Right cardiac atrium (tissue), 5 donors: ENCODE measurements at places on chromosomes 3 and 15. TPM values are rescaled to one million over a fixed set of nuclear protein-coding genes. Genes with fewer than 3 reads are reported as not detected.

- DNase-seq, result no peak
Observed at GRCh38 chr3:56915966-56916586, 114.3 kb upstream of the ARHGEF3 start.

GRCh38 chr3:46968783-46969428 is 7.6 kb downstream of the CCDC12 start:
- peak; percentile 36 for DNase-seq

DNA sequence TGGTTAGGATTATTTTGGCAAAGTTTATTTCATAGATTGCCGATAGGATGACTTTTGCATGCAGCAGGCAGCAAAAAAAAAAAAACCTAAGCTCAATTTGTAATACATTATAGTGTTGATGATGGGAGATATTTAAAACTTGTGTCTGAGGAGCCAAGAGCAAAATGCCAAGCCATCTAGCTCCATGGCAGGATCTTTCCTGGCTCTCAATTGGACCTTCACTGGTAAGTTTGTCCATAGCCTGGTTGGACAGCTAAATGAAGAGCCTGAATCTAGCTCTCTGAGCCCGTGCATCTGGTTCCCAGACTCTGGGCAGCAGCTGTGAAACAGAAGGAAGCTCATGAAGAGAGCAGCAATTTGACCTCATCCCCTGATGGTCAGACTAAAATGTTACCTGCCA is 17.5 kb downstream of the STAC start:
- no peak for DNase-seq

Gene RTP4
- 1.9 TPM for total RNA-seq

GRCh38 chr3:125062904-125063618 is 7.3 kb upstream of the HEG1 start:
- peak; percentile 75 for DNase-seq

DNA sequence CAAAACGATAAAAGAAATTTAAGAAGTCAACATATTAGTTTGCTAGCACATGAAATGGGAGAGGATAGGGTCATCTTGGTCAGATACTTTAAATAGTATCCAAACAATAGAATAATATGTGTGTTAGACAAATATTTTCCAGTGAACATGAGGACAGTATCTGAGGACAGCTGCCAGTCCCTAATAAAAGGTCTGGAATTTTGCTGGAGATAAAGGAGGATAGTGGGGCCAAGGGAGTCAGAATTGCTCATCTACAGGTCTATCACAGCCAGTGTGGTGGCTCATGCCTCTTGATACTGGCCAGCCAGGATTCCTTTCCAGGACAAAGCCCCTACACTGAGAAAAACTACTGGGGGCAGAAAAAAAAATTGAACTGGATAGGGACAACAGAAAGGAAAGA is 74.0 kb downstream of the HERC1 start:
- no peak for DNase-seq

Gene AADACL2
- total RNA-seq, result not detected

GRCh38 chr3:165954171-165954570 is 116.9 kb upstream of the BCHE start:
- DNase-seq, result no peak

GRCh38 chr3:137978328-137978727 is 31.6 kb upstream of the CLDN18 start:
- DNase-seq, result no peak

Gene DAPK2
- total RNA-seq, result 92.7 TPM

DNA sequence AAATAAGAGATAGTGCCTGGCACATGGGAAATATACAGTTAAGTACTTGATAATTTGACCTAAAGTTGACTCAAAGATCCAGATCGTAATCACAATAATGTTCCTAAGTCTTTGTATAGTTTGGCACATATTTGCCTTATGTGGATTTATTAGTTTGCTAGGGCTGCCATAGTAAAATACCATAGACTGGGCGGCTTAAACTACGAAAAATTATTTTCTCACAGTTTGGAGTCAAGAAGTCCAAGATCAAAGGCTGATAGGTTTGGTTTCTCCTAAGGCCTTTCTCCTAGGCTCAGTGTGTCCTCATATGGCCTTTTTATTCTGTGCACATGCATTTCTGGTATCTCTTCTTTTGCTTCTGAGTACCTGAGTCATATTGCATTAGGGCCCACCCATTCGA is 453.7 kb downstream of the NAALADL2 start:
- no peak for DNase-seq

DNA sequence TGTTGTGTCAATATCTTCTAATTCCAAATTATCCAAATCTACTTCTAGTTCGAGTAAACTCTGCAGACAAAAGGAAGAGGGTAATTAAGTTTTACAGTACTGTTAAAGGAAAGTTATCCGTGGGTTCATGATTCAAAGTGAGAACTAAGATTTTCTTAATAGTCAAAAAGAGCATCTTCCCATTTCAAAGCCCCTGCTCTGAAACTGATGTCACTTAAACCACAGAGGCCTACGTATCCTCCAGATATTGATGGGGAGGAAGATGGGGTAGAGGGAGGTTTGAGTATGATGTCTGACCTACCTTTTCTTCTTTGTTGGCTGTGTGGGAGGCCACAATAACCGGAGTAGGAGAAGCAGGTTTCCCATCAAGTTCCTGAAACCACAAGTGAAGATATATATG is 14.1 kb downstream of the MRPS22 start:
- DNase-seq, result no peak

Gene SLC22A13
- 0.18 TPM for total RNA-seq

GRCh38 chr15:50968353-50968752 is 59.9 kb downstream of the AP4E1 start:
- DNase-seq, result no peak

Gene BLM
- 8.1 TPM for total RNA-seq

GRCh38 chr15:101042320-101042719 is 123.2 kb downstream of the LRRK1 start:
- no peak for DNase-seq

Gene TGM5
- total RNA-seq, result not detected

GRCh38 chr3:22536541-22536940 is 666.6 kb upstream of the UBE2E2 start:
- no peak for DNase-seq

DNA sequence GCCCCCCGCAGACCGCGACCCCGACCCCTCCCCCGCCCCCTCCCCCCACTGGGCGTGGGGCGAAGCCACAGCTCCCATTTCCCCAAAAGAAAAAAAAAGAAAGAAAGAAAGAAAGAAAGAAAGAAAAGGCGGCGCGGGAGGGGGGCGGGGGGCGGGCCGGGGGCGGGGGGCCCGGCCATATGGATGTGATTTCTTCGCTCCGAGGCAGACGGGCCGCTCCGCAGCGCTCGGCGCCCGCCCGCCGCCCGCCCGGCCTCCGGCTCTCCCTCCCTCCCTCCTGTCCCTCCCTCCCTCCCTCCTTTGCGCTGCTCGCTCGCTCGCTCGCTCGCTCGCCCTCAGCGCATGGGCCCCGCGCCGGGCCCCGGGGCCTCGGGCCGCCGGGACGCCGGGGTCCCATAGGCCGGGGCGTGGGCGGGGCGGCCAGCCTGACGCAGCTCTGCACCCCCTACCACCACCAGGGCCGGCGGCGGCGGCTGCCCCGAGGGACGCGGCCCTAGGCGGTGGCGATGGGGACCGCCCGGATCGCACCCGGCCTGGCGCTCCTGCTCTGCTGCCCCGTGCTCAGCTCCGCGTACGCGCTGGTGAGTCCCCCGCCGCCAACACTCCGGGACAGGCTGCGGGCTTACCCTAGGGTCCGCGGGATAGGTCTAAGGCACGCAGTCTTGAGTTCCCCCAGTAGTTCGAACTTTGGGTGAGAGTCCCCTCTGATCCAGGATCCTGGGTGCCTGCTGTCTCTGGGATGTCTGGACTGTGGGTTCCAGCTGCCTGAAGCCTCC is 5.7 kb downstream of the PTH1R start:
- no peak for DNase-seq

DNA sequence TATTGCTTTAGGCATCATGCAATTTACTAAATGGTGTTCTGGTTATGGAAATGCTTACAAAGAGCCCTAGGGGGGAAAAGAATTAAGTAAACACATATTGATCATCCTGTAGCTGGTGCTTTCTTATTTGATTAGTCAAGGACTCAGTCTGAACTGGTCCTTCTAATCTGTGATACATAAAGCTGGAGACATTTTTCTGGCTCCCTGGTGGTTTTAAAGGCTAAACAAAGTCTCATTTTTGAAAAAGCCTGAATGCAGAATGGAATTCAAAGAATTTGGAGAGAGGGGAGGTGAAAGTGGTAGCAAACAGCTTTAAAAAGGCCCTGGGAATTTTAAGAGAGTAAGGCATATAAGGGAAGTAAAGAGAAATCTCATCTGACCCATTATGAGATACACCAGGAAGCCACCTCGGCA is 149.7 kb downstream of the RBMS3 start:
- no peak for DNase-seq

Gene TFDP2
- total RNA-seq, result 46.8 TPM

Gene P2RY1
- 7.6 TPM for total RNA-seq

DNA sequence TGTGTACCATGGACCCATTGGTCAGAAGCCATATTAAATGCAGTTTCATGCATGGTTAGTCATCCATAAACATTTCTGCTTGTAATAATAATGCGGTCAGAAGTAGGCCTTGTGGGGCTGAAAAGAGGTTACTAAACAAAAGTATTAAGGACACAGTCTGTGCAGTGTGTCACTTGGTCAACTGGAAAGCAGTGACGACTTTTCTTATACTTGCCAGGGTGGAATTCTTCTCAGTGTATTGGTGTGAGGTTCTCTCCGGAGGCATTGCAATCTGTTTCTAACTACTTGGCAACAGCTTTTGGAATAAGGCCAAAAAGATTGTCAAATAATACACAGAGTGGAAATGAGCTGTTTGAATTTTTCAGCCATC is 46.8 kb downstream of the CHL1 start:
- no peak for DNase-seq

- peak; percentile 87 for DNase-seq
Observed at GRCh38 chr3:73365756-73366397, 258.9 kb downstream of the PDZRN3 start.

DNA sequence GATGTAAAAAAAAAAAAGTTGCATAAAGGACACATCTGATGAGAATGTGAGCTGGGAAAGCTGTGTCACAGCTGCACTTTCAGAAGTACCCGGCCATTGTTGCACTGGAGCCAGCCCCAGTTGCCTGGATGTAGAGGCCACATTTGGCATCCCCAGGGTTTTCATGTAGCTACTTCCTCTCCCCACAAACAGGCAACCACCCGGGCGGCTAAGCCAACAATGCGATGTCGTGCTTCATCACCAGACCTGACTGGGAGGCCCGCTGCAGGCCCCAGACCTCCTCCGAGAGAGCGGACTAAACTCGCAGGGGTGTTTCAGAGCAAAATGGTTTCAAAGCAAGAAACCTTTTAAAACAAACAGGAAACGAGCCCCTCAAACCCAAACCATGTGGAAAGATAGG is 142.3 kb downstream of the TMCO5A start:
- peak; percentile 44 for DNase-seq

Gene LTF
- 2.1 TPM for total RNA-seq

Gene CCR1
- 4.2 TPM for total RNA-seq
